ENCODE measurements at places on chromosomes 7 and 10. TPM values are rescaled to one million over a fixed set of nuclear protein-coding genes. Genes with fewer than 3 reads are reported as not detected.

The SRRT gene
- total RNA-seq = 135 TPM

The CNNM1 gene
- 0.61 TPM for total RNA-seq

The FAM221A gene
- total RNA-seq = 6.2 TPM

The HOXA2 gene
- 1.2 TPM for total RNA-seq

The CRPPA gene
- total RNA-seq = 2.2 TPM

The CAMK2B gene
- 1.2 TPM for total RNA-seq

The SH2D4B gene
- total RNA-seq = 0.35 TPM

The WEE2 gene
- total RNA-seq = not detected

The USP6NL gene
- total RNA-seq = 18.6 TPM

The ATAD1 gene
- total RNA-seq = 49.9 TPM

The TMEM26 gene
- total RNA-seq = 1.4 TPM

The ANKRD61 gene
- total RNA-seq = 0.45 TPM

The TMEM225B gene
- total RNA-seq = 0.55 TPM

The FGF8 gene
- not detected for total RNA-seq

The DLX6 gene
- not detected for total RNA-seq

The CHST15 gene
- total RNA-seq = 53.1 TPM

The LAMB4 gene
- total RNA-seq = 0.10 TPM

The EPHB6 gene
- 6.3 TPM for total RNA-seq

The RSPH10B2 gene
- total RNA-seq = not detected

The GNAI1 gene
- total RNA-seq = 179 TPM

The RTKN2 gene
- 0.06 TPM for total RNA-seq

The KIF11 gene
- 0.29 TPM for total RNA-seq

The TRPV5 gene
- not detected for total RNA-seq

The CCL24 gene
- not detected for total RNA-seq

The DPYSL4 gene
- total RNA-seq = 1.8 TPM

The LFNG gene
- total RNA-seq = 43.8 TPM

The FAM13C gene
- 4.4 TPM for total RNA-seq

The TRPV6 gene
- not detected for total RNA-seq

The HOXA10 gene
- total RNA-seq = 19.7 TPM

The SDK1 gene
- 7.5 TPM for total RNA-seq

The TRIM73 gene
- 5.4 TPM for total RNA-seq

The FHIP2A gene
- 36.3 TPM for total RNA-seq

The HDAC9 gene
- total RNA-seq = 21.7 TPM

The PSMC2 gene
- total RNA-seq = 127 TPM

The CELF2 gene
- total RNA-seq = 93.9 TPM

The FFAR4 gene
- total RNA-seq = 2.3 TPM

The GRID1 gene
- total RNA-seq = 2.1 TPM

The TEX47 gene
- not detected for total RNA-seq

The PTN gene
- 10.3 TPM for total RNA-seq

The GJD4 gene
- total RNA-seq = not detected

The MYH16 gene
- not detected for total RNA-seq

The SHTN1 gene
- 21.1 TPM for total RNA-seq

The LRMDA gene
- 26.6 TPM for total RNA-seq

The TRIM74 gene
- total RNA-seq = 0.61 TPM

The TRIM50 gene
- total RNA-seq = 0.71 TPM

The UNCX gene
- not detected for total RNA-seq

The CPN1 gene
- not detected for total RNA-seq

The ACBD7 gene
- total RNA-seq = 1.1 TPM

The LRRD1 gene
- not detected for total RNA-seq

The IFIT2 gene
- total RNA-seq = 3.8 TPM

The HACD1 gene
- 18.0 TPM for total RNA-seq

The GPR37 gene
- total RNA-seq = not detected

The OR13A1 gene
- total RNA-seq = not detected

The RASSF4 gene
- 122 TPM for total RNA-seq

The GPR15LG gene
- total RNA-seq = not detected

The FBXL13 gene
- 0.55 TPM for total RNA-seq

The CALML3 gene
- not detected for total RNA-seq
